ENCODE measurements at places on chromosomes 16 and 17. TPM values are rescaled to one million over a fixed set of nuclear protein-coding genes. Genes with fewer than 3 reads are reported as not detected.

The PIMREG gene
- total RNA-seq, result 0.60 TPM

The TNRC6C gene
- total RNA-seq, result 21.0 TPM

The SDR42E1 gene
- 0.43 TPM for total RNA-seq

The ZNF750 gene
- not detected for total RNA-seq

The TP53TG3 gene
- total RNA-seq, result 1.1 TPM

The KRT36 gene
- not detected for total RNA-seq

The ATF7IP2 gene
- total RNA-seq, result 43.0 TPM

The SOX8 gene
- total RNA-seq, result 0.89 TPM

The KRT28 gene
- not detected for total RNA-seq

The CACNG3 gene
- not detected for total RNA-seq

The TBC1D3 gene
- total RNA-seq, result not detected

The JUP gene
- 192 TPM for total RNA-seq

The TBC1D3K gene
- total RNA-seq, result not detected

The SLC38A8 gene
- 3.1 TPM for total RNA-seq

The GRB2 gene
- 59.0 TPM for total RNA-seq

The UMOD gene
- total RNA-seq, result not detected

The NUPR1 gene
- total RNA-seq, result 49.6 TPM

The MFSD6L gene
- 0.11 TPM for total RNA-seq

The TIMP2 gene
- total RNA-seq, result 138 TPM

The CDH16 gene
- 0.16 TPM for total RNA-seq

The XPO6 gene
- total RNA-seq, result 30.4 TPM

The CLEC18B gene
- total RNA-seq, result 0.51 TPM

The EFCAB13 gene
- 2.0 TPM for total RNA-seq

The ZKSCAN2 gene
- 3.8 TPM for total RNA-seq

The NMRAL1 gene
- 26.0 TPM for total RNA-seq
